ENCODE measurements at places on chromosomes 3 and 15.
A peak's percentile ranks its signal among the peaks of the same experiment; 100 is the strongest.

GRCh38 chr15:59388670-59389069, 16.0 kb upstream of the MYO1E start:
- DNase-seq, result peak; percentile 53

DNA sequence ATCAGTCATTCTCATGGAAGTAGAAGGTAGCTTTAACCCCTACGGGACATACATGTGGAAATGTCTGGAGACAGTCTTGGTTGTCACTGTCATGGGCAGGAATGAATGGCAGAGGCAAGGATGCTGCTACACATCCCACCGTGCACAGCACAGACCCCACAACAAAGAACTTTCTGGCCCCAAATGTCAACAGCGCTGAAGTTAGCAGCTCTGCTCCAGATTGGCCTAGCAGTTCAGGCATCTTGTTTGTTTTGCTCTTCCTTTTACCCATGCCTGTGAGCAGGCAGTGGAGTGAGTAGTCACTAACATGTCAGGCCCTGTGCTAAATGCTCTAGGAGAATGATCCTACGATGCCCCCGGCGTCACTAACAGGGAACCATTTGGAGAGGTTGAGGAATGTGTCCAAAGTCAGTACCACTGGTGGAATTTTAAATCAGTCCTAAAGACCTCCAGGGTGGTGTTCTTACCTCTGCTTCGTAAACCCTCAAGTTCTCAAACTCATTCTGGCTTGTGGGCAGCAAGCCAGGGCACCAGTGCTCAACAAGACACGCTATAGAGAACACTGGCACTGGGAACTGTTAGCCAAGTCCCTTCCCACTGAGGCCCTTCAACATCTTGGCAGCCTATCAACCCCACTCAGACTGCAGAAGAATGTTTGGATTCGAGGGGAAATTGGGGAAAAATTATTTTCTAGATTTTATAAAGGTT, 142.2 kb downstream of the FOXP1 start:
- DNase-seq, result no peak

- peak; percentile 40 for DNase-seq
These were observed 807 bp upstream of the INAFM2 start for GRCh38 chr15:40322531-40323238.

DNA sequence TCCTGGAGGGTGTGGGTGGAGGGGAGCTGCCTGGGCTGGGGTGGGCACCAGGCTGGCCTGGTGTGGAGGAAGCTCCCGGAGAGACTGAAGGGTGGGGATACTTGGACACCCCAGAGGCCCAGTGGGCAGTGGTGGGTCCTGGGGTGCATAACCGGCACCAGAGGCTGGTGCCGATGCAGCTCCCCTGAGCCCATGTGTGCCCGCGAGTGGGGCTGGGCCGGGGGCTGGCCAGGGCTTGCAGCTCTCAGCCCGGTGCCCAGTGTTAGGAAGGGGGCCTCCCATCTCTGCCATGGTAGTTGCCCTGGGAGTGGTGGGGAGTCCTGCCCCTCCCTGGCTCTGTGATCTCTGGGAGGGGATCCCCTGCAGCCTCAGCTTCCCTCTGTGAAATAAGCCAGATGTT, 9.3 kb downstream of the PLXNA1 start:
- no peak for DNase-seq

DNA sequence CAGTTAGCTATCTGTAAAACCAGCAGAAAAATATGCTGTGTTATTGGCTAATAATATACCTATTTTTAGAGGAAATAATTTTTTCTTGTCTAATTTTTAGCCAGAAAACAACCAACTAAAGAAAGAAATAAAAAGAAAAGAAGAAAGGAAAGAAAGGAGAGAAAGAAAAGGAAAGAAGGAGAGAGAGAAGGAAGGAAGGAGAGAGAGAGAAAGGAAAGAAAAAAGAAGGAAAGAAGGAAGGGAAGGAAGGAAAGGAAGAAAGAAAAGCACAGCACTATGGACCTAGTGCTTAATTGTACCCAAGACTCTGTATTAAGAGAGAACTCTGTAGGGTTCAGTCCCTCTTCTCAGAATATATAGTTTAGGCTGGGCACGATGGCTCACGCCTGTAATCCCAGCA, 3.3 kb upstream of the PAQR9 start:
- DNase-seq, result no peak

- DNase-seq, result no peak
These were observed 125.9 kb downstream of the NECTIN3 start for GRCh38 chr3:111197485-111197884.

GRCh38 chr3:158781191-158781590, 20.7 kb upstream of the MFSD1 start:
- DNase-seq, result no peak

DNA sequence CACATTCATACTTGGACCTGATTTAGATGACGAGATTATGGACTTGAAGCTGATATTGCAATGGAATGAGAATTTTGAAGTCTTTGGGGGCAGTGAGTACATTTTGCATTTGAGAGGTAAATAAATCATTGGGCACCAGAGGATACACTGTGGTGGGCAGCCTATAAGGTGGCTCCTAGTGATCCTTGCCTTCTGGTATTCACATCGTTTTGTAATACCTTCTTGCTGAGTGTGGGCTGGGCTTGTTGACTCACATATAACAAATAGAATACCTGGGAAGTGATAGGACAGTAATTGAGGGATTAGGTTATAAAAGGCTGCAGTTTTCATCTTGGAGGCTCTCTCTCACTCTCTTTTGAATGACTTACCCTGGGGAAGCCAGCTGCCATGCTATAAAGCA, 605.5 kb upstream of the KCNMB2 start:
- no peak for DNase-seq

GRCh38 chr15:101127506-101128076, 124.3 kb downstream of the CHSY1 start:
- peak; percentile 99 for DNase-seq

GRCh38 chr3:171915275-171915674, 72.1 kb downstream of the TMEM212 start:
- DNase-seq, result no peak
